ENCODE measurements at places on chromosomes 5 and 9. TPM values are rescaled to one million over a fixed set of nuclear protein-coding genes. Genes with fewer than 3 reads are reported as not detected.
A peak's percentile ranks its signal among the peaks of the same experiment; 100 is the strongest.

DNA sequence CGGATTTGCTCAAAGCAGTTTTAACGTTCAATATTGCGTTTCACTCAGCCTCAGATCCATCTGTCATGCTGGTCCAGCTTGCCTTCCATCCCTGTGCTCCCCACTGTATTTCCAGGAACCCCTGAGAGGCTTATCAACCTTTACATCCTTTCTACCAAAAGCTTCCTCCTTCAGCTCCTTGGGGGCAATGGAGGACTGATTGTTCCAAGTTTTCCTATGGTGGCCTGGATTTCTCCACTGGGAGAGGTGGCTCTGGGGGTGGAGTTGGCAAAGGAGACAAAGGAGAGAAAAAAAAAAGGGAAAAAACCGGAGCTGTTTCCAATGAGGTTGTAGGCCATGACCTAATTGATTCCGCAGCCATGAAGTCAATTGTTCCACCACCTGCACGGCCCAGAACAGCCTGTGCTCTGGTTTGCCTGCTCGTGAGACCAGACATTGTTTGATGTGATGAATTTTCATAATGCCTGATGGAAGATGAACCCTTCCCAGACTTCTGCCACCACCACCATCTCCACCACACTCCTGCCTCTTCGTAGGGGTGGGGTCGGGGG is 54.1 kb downstream of the ABLIM3 start:
- no peak for DNase-seq

Gene CTXN3
- total RNA-seq, result not detected

GRCh38 chr5:64018966-64019365 is 56.7 kb upstream of the HTR1A start:
- no peak for DNase-seq

GRCh38 chr5:36392818-36393217 is 91.1 kb upstream of the RANBP3L start:
- no peak for DNase-seq

GRCh38 chr5:80093796-80094195 is 58.6 kb downstream of the THBS4 start:
- no peak for DNase-seq

DNA sequence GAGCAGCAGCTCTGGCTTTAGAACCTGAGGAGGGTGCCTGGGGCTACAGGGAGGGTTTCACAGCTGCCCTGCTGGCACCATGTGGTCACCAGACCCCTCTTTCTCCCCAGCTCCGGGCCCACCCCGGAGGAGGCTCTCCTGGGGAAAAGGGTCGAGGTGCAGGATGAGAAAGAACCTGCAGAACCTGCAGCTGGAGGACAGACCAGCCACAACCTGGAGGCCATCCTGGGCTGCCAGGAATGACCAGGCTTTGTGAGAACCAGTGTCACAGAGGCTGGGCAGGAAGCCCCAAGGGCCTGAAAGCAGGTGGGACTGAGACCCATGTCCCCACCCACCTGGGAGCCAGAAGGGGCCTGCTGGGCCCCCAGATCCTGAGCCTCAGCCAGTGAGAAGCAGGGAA is 23.0 kb downstream of the SEMA4D start:
- DNase-seq, result no peak

- DNase-seq, result no peak
Observed at GRCh38 chr5:132839426-132840301, 9.2 kb upstream of the SHROOM1 start.

Gene LYSMD3
- 30.1 TPM for total RNA-seq

Gene PCDHB2
- 0.28 TPM for total RNA-seq

DNA sequence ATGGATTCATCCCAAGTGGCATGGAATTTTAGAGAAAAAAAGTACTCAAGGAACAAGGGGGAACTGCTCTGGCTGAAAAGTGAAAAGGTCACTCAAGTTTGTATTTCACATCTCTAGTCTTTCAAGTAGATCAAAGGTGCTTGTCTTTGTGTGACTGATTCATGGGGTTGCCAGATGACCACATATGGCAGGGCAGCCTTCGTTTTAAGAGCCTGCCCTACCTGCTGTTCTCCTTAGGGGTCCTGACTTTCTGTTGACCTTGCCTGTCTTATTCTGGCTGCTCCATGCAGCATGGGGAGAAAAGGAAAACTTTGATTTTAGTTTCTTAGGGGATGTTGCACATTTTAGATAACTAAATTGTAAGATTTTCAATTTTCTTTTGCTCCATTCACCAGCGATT is 877.7 kb downstream of the TLE1 start:
- DNase-seq, result no peak

DNA sequence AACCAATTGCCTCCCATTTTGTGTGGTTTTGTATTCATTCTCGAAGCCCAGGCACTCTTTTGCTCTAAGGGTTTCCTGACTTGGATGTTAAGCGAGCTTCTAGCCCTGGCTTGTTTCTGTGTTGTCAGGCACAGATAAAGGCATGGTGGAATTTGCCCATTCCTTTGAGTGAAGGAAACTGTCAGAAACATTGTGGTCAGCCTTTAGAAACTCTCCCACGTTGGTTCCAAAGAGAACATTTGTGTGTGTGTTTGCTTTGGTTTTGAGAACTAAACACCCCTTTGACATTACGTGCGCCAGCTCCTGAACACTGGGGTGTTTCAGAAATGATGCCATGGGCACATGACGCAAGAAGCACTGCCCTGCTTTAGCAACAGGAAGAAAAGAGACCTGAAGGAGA is 320.9 kb downstream of the NTRK2 start:
- no peak for DNase-seq

DNA sequence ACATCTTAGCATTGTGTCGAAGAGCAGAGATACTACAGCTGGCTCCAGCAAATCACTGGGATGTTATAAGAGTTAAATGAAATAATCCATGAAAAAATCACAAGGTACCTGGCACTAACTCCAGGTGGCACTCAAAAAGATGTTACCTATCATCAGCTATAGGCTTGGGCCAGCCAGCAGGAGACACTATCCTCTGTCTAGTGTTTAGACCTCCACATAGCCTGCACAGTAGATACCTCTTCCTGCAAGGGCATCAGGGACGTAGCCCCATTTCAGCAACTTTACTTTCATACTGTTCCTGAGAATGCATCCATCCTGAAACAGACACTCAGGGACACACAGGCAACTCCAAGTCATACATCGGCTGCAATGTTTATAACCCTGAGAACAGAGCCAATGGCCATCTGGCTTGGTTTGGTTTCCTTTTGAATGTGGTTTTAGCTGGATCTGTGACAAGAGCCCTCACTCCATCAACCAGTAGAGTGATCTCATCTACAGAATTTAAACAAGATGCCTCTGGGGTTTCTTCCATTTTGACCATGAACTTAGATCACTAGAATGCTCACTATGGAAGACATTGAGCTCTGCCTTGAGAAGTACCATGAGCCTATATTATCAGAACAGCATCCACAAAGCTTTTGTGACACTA is 69.9 kb downstream of the TLE1 start:
- DNase-seq, result no peak

Gene STXBP1
- 20.9 TPM for total RNA-seq

DNA sequence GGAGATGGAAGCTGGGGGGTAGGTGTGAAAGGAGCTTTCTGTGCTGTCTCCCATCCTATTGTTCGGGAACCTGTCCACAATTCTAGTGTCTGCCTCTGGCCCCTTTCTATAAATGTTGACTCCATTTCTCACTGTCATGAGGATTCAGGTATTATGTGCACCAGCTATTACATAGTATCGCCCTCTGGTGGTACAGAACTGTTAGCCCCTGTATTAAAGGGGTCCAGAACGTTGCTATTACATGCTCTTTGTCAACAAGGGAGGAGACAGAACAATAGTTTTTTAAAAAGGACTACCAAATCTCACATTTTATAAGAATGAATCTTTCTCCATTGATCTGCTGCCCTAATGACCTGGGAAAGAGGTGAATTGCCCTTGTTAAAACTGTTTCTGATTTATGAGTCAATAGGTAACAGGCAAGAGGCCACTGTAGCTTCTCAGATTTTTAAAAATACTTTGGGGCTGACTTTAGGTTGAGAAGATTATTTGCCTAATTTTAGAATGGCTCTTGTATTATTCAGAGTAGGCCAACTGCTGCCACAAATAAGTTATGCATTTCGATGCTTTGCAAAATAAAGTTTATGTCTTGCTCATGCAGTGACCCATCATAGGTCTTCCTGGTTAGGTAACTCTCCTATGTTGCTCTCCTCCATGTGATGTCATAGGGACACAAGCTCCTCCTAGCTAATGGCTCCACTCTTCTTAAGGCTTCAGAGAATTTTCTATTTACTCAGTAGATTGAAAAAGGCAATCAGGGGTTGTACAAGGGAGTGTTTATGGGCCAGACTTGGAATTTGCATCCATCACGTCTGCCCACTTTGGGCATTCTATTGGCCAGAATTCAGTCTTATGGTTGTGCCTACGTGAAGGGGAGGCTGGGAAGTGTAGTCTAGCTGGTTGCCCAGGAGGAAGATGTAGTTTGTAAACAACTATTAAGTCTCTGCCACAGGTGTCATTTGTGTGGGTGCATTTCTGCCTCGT is 20.8 kb downstream of the DCANP1 start:
- peak; percentile 19 for DNase-seq

DNA sequence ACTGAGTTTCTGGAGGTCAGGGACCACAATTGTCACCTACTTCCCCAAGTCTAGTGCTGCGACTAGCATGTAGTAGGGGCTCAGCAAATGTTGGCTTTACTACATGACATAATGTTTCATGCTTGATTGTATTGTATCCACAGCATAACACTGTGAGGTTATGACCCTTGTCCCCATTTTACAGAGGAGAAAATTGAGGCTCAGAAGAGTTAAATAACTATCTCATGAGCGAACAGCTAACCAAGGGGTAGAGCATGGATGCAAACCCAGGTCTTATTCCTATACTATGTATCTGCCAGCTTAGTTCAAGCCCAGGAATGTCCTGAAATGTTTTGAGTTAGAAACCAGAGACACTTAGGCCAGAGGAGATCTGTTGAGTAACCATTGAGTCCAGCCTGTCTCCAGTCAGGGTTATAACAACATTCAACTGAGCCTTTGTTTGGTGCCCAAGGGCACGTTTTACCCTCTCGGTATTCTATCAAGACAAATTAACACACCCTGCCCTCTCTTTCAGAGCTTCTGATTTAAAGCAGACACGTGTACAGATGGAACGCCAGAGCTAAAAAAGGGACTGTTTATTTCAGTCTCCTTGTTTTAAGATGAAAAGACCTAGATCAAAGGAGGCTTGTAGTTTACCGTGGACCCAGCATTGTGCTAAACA is 16.5 kb downstream of the ANGPTL2 start:
- no peak for DNase-seq

DNA sequence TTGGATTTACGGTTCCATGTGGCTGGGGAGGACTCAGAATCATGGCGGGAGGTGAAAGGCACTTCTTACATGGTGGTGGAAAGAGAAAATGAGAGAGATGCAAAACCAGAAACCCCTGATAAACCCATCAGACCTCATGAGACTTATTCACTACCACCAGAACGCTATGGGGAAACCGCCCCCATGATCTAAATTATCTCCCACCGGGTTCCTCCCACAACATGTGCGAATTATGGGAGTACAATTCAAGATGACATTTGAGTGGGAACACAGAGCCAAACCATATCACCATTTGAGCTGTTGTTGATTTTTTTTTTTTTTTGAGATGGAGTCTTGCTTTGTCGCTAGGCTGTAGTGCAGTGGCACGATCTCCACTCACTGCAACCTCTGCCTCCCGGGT is 16.5 kb downstream of the DAB2IP start:
- no peak for DNase-seq

Gene PDCD1LG2
- 1.1 TPM for total RNA-seq

Gene GMCL2
- not detected for total RNA-seq

DNA sequence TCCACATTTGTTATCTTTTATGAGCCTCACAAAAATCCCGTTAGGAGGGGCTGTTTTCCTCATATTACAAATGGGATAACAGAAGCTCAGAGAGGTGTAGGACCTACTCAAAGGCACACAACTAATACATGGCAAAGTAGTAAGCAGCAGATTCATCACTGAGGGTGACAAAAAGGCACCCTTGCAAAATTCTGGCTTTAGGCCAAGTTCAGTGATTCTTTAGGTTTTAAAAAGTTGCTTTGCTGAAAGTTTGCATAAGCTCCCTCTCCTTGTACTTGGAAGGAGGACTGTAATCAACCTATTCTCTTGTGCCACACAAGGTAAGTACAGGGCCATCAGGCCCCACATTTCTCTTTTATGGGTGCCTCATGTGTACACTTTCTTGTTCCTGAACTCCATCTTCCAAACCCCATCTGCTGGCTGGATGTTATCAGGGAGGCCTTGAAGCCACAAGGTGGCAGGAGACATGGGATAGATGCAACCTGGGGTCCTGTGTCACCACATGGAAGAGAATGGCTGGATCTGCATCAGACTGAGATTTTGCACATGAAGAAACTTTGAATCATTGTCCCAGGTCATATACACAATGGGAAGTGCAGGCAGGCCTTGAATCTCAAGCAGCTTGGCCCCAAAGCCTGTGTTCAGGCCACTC is 311.6 kb downstream of the MSX2 start:
- DNase-seq, result no peak

DNA sequence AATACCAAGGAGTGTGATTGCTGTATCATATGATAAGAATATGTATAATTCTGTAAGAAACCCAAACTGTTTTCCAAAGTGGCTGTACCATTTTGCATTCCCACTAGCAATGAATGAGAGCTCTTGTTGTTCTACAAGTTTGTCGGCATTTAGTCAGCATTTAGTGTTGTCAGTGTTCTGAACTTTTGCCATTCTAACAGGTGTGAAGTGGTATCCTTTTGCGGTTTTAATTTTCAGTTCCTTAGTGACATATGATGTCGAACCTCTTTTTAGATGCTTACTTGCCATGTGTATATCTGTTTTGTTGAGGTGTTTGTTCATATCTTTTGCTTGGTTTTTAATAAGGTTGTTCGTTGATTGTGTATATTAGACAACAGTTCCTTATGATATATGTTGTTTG is 296.3 kb upstream of the IZUMO3 start:
- no peak for DNase-seq

DNA sequence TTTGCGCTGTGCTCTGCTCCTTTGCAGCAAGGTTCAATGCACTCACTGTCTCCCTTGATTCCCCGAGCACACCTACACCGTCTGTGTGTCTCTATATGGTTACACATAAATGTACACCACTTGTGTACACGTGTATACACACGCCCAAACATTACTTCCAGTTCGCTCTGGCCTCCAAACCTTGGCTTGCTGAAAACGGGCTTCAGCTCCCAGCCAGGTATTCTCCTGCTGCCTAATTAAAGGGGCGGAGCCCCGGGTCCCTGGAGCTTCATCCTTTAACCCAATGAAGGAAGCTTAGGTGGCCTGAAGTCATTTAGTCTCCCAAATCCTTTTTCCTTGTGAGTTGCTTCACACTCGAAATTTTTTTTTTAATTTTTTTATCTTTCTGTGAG is 4.6 kb downstream of the ISL1 start:
- DNase-seq, result no peak

Gene C5orf46
- not detected for total RNA-seq

- no peak for DNase-seq
Observed at GRCh38 chr9:114488398-114489129, 16.7 kb downstream of the WHRN start.
